ENCODE measurements at places on chromosomes 5 and 9.

- DNase-seq, result no peak
Measured at GRCh38 chr9:90054810-90055209, 450.0 kb downstream of the GADD45G start.

DNA sequence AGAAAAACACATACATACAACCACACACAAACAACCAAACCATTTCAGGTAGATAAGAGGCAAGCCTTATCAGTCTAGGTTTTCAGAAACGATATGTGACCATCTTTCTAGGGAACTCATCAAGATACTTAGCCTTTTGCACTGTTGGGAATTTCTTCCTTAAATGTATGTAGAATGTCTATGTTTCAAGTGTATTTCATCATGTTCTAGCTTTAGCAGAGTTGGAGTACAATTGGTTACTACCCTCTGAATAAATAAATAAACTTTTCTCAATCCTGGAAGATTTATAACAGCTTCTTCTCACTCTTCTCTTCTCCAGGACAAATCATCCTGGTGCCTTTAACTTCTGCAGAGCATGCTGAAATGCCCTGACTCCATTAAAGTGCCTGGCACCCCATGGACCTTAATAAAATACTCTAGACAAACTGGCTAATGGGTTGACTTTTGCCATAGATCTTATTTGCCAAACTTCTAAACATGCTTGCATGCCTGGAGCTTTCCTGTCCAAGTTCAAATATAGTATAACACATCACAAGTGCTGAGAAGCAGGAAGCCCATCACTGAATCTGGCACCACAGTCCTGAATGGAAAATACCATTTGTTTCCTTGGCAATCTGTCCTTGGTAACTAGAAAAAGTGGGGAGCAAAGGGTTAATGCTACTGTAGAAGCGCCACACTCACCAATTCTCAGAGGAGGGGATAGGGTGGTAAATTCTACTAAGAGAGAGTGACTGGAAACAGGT, 33.1 kb upstream of the ZNF462 start:
- DNase-seq, result no peak

GRCh38 chr9:110880189-110880588, 158.1 kb downstream of the LPAR1 start:
- no peak for DNase-seq

DNA sequence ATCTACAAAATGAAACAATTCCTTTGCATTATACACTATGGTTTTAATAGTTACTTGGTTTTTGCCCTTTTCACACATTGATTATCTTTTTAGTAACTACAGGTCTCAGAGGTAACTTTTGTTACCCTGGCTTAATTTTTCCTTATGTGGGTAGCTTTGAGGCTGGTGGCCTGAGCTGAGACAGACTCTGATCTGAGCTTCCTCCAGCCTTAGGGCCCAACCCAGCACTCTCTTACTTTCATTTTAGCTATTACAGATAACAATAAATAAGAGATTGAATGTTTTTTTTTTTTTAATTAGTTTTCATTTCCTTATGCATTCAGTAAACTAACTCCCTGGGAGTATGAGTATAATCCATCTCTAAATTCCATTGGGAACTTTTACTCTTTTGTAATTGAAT, 15.1 kb upstream of the OXCT1 start:
- peak; percentile 11 for DNase-seq

GRCh38 chr5:149863830-149864229, 80.8 kb downstream of the PDE6A start:
- DNase-seq, result no peak

DNA sequence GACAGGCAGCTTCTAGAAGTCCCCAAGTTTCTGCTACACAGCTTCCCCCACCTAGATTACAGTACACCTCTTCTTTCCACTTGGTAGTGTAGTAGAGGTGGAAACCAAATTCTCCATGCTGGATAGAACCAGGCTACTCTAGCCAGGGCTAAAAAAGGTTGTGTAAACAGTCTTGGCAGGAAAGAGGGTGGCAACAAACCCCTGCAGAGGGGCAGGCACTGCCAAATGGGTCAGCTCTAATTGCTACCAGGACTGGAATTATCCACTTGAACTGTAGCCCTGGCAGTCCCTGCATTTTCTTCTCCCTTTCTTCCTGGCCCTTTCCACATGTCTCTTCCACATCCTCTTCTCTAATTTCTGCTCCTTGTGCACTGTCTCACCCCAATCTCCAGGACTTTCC, 24.8 kb downstream of the RANBP3L start:
- DNase-seq, result no peak

DNA sequence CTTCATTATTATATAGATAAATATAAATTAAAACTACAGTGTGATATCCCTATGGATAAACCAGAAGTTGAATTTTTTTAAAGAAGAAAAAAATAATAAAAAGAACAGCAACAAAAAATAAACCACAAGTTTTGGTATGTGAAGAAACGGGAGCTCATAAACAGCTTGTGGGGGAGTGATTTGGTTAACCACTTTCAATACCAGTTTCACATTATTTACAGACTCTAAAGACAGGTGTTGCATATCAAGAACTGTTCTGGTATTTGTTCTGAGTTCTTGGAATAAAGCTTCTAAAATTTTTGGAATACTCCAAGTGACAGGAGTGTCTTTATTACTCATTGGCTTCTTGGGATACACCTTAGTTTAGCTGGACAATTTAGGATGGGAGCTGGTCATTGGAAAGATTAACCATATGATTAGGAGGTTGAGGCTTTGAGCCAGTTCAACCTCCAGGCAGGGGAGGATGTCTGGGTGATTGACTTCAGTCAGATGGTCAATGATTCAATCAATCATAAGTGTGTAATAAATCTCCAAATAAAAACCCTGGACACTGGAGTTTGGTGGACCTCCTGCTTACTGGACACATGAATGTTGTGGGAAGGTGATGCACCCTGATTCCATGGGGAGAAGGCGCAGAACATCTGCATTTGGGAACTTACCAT, 2223.1 kb upstream of the C9orf72 start:
- peak; percentile 3 for DNase-seq

DNA sequence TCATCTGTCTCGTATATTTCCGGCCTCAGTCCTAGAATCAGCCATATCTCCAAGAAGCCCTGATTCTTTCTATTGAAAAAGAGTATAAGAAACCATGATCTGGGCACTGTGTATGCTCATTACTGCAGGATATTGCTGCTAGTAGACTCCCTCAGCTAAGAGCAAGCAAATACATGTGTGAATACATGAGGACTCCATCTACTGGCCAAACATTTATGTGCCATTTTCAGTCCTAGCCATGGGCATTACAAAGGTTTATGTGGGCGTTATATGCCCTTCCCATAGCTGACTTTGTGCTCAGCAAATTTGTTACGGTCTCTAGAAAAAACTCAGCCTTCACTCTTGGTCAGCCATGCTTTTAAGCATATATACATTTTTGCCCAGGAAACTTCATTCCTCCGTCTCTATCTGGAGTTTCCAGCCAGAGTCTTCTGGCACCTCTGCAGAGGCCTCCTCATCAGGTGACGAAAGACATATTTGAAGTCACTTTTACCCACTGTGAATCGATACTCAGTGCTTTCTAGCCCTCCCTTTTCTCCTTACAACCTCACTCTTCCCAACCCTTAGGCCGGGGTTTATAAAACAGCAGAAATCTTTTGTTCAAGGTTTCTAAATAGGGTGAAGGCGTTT, 1495.6 kb upstream of the CDH6 start:
- DNase-seq, result peak; percentile 70

DNA sequence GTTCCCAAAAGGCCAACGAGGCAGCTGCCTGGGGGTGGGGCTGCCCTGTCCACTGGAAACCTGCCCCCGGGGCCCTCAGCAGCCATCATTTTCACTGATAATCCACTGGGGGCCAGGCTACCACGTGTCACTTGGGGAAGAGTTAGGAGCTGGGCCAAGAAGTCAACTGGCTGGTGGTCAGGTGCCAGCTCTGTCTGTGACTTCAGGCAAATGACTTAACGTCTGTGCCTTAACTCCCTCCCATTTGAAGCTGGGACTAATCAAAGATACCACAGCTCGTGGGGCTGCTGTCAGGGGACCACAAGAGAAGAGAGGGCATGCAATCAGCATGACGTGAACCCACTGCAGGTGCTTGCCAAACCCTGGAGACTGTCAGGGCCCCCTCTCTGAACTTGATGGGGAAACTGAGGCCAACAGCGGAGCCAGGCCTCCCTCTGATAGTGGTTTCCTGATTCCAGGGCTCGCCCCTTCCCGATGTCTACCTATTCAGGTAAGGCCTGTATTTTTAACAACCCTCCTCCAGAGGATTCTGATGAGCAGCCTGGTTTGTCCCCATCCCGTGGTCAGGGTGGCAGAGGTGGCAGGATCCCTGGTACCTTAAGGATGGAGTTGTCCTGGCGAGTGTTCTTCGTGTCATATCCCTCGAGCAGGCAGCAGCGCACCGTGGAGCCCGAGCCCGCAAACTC, 12.3 kb upstream of the DPM2 start:
- DNase-seq, result peak; percentile 28

DNA sequence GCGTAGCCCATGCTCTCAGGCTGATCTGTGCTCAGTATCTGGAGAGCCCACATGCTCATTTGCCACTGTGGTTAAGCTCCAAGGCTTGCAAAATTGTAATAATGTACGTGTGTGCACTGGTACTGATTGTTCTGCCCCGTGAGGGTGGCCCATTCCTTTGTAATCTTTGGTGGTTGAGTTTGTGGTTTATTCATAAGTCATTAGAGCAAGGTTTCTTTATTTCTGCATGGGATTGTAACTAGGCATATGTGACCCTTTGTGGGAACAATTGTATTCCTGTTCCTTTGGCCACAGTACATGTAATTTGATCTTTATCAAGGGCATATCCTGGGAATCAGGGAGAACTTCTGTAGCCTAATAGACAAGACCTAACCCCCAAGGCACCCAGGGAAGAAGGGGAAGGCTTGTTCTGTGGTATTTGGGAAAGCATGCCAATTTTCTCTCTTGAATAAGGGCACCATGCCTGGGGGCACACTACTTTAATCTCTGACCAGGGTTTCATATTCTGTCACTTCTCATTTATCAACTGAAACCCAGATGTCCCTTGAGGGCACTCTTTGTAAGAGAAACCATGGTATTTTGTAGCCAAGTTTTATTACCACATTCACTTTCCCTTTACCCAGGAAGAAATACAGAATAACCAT, 74.6 kb downstream of the NPR3 start:
- DNase-seq, result peak; percentile 71

DNA sequence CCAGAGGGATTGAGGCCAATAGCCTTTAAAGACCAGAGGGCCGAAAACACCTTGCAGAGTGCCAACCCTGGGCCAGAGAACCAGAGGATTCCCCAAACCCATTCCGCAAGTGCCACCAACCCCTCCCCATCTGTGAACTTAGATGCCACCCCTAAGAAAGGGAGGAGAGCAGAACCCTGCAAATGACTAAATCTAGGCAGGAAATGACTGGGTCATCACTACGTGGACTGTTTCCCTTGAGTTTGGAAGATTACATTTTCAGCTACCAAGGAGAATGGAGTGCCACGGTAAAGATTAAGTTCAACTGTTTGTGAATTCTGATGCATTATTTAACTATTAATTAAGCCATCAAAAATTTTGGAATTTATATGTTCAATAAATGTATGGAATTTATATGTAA, 142.8 kb downstream of the ENC1 start:
- no peak for DNase-seq

DNA sequence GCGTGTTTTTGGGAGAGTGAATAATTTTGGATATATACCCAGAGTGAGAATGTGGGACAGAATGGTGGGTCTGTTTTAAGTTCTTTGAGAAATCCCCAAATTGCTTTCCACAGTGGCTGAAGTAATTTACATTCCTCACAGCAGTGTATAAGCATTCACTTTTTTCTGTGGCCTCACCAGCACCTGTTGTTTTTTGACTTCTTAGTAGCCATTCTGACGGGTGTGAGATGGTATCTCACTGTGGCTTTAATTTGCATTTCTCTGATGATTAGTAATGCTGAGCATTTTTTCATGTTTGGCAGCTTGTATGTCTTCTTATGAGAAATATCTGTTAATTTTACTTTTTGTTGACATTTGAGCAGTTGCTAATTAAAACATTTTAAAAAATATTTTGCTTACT, 9.4 kb upstream of the SPATA31D1 start:
- DNase-seq, result no peak

- no peak for DNase-seq
Measured at GRCh38 chr9:72349240-72349639, 15.8 kb downstream of the ZFAND5 start.

DNA sequence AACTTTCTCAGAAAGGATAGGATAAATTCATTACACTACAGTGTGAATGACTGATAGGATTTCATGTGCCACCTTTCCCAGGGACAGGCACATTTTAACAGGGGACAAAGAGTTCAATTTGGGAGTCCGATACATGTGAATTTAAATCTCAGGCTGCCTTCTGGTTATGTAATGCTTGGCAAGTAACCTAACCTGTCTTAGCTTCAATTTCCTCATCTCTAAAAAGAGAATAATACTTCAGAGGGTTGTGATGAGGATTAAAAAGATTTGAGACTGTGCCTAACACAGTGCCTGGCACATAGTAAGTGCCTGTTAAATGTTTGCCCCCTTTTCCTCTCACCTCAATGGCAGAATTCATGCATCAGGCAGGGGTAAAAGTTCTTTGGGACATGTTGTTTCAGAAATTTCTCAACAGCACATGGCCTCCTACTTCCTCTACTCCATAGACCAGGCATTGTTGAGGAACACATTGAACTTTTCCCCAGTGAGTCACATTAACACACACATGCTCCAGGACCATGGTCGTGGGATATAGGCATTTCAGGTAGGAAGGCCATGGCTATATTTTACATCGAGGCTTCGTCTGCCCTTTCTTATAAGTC, 94.6 kb upstream of the EGFLAM start:
- no peak for DNase-seq

- DNase-seq, result peak; percentile 10
Measured at GRCh38 chr5:112682621-112683061, 55.0 kb upstream of the APC start.
